ENCODE measurements at places on chromosomes 7 and 10.

- no peak for DNase-seq
Observed at GRCh38 chr7:4215176-4215720, 466.8 kb upstream of the FOXK1 start.

DNA sequence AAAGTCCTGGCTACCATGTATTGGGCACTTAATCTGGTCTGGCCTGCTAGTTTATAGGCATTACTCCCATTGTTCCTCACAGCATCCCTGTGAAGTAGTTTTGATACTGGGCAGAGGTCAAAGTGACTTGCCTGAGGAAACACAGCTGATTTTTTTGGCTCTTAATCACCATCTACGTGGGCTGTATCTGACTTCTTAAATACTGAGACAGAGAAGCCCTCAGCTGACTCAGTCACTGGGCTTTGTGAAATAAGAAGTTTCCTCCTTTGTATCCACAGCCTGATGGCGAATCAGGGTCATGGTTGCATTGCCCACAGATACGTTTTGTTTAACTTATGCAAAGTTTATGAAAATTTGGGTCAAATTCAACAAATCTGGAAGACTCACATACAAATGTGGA lies 13.2 kb downstream of the TACR2 start:
- no peak for DNase-seq

GRCh38 chr10:102418622-102419268 lies at the start of gene PSD:
Gene PSD (minus strand): TSS chr10:102418785. CDS start chr10:102417038, 1,747 bp downstream.
- peak; percentile 18 for DNase-seq

DNA sequence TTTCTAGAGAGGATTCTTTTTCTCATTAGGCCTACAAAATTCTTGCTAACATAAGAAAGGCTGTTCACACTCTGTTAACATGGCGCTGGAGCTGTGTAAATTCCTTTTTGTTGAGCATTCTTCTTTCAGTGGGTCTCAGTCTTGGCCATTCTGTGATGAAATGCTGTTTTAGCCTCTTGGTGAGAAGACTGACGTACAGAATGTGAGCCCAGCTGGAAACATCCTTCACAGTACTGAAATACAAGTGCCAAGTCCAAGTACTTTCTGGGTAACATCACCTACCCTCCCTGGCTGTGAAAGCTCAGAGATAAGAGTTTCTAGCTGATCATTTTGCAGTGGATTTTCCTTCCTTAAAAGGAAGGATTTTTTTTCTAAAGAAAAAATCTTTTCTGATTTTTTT lies 231.8 kb downstream of the AHR start:
- DNase-seq = no peak

- DNase-seq = peak; percentile 15
Observed at GRCh38 chr7:13800694-13801448, 188.6 kb downstream of the ETV1 start.
